Midbrain (tissue), 1 donor: ENCODE measurements at places on chromosomes 16 and 17.
A peak's percentile ranks its signal among the peaks of the same experiment; 100 is the strongest.

DNA sequence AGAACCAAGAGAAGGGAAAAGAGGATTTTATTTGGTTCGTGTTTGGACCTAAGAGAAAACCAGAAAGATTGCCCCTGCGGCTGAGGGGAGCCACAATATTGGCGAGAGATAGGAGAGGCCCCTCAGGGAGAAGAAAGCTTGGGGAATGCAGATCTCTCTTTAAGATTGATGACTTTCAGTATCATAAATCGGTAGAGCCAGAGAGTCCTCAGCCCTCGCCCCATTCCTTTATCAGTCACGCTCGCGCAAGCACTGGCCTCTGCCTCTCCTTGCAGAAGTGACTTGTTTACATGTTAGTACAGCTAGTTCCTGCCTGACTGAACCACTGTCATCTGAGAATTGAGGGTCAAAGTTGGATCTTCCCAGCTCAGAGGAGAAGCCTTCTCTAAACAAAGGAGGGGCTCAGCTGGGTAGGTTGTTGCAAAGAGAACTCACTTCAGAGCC lies 21.5 kb upstream of the KRT19 start:
- DNase-seq: no peak

GRCh38 chr17:17834974-17835373 lies 1.8 kb downstream of the SREBF1 start:
- DNase-seq: no peak

DNA sequence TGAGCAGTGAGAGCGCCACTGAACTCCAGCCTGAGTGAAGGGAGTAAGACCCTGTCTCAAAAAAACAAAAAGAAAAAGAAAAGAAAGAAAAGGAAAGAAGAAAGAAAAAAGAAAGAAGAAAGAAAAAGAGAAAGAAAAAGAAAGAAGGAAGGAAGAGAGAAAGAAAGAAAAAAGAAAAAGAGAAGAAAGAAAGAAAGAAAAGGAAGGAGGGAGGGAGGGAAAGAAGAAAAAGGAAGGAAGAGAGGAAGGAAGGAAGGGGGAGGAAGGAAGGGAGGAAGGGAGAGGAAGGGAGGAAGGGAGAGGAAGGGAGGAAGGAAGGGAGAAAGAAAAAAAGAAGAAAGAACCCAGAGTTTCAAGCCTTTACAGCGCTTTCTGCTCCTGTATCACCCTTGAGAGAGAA lies 19.1 kb downstream of the GINS3 start:
- no peak for DNase-seq

- no peak for DNase-seq
Observed at GRCh38 chr16:12655537-12655936, 148.2 kb downstream of the CPPED1 start.

DNA sequence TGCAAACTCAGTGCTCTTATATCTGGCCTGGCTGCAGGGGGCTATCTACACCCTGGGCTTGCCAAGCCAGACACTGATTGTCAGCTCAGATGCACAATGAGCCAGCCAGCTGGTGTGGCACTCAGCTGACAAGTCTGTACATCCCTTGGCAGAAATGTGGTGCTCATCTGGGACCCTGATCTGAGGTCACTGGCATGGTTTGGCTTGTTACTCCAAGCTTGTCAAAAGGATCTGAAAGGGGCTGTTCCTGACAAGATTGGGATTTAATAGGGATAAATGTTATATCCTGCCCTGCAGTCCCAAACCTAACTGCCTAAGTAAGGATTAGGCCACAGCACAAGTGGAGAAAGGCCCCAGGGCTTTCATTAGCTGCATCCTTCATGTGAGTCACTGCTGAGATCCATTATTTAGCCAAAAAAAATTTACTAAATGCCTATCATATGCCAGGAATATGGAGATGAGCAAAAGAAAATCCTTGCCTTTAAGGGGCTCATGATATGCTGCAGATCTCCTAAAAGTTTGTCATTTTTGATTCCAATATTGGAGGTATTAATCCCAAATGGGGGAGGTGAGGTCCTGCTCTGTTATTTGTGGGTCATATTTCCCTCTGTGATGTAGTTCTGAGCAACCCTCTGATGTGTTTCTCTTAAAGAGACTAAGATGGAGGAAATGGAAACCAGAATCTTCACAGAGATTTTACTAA lies 6.3 kb downstream of the SLC6A2 start:
- peak; percentile 12 for DNase-seq

- no peak for DNase-seq
Observed at GRCh38 chr16:79717333-79718137, 117.0 kb upstream of the MAF start.

GRCh38 chr17:45170931-45171337 lies 9.3 kb downstream of the HEXIM2 start:
- DNase-seq: no peak
